ENCODE measurements at places on chromosomes 5 and 9.

GRCh38 chr9:14962193-14962882 lies 52.1 kb upstream of the FREM1 start:
- DNase-seq, result no peak

GRCh38 chr9:78021697-78022096 lies 9.9 kb downstream of the GNAQ start:
- DNase-seq, result peak; percentile 37

GRCh38 chr5:113331209-113331551 lies 103.6 kb downstream of the TSSK1B start:
- no peak for DNase-seq

- no peak for DNase-seq
Observed at GRCh38 chr5:65943771-65944170, 17.4 kb downstream of the ERBIN start.

- DNase-seq, result no peak
Observed at GRCh38 chr9:110141227-110141793, 66.6 kb downstream of the C9orf152 start.

GRCh38 chr9:3898461-3899218 lies 372.8 kb upstream of the RFX3 start:
- DNase-seq, result no peak

GRCh38 chr9:24625097-24625496 lies 79.4 kb upstream of the IZUMO3 start:
- DNase-seq, result no peak

GRCh38 chr5:1997640-1998347 lies 115.1 kb upstream of the IRX4 start:
- no peak for DNase-seq

DNA sequence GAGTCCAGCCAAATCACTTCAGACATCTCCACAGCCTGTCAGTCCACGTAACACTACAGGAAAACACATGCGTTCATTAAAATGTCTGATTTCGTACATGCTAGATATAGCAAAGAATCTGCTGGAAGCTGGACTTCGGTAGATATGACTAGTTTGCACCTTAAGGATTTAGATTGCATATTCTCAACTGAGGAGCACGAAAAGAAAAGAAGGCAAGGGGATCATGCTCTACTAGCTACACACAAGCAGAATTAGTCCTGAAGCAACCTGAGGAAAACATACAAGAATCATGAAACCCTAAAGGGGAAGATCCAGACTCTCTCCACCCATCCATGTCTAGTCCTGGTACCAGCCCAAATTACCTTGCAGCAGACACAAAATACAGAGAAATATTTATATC lies 36.1 kb upstream of the SSBP2 start:
- no peak for DNase-seq

DNA sequence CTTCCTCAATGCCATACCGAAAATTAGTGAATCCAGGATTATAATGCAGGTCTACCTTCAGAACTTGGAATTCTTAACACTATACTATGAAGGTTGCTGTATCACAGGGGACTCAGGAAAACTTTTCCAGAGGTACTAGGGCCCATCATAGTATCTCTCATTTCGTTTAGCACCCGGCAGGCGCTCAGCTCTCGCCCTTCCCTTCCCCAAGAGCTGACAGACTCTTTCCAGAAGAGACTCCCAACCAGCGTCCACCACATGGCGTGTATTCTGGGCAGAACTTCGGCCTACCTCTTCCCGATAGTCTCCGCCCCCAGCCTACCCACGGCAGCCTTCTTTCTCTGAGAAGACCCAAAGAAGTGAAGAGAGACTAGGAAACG lies 271 bp downstream of the NOL8 start:
- peak; percentile 58 for DNase-seq

DNA sequence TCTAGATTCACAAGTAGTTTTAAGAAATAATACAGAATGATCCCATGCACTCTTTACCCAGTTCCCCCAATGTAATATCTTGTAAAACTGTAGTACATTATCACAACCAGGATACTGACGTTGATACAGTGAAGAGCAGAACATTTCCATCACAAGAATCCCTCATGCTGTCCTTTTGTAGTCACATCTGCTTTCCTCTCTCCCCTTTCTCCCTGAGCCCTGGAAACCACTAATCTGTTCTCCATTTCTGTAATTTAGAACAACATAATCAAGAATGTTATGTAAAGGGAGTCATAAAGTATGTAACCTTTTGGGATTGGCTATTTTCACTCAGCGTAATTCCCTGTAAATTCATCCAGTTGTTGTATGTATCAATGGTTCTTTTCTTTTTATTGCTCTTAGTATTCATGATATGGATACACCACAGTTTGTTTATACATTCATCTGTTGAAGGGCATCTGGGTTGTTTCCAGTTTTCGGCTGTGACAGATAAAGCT lies 61.1 kb downstream of the ERCC6L2 start:
- DNase-seq, result no peak

DNA sequence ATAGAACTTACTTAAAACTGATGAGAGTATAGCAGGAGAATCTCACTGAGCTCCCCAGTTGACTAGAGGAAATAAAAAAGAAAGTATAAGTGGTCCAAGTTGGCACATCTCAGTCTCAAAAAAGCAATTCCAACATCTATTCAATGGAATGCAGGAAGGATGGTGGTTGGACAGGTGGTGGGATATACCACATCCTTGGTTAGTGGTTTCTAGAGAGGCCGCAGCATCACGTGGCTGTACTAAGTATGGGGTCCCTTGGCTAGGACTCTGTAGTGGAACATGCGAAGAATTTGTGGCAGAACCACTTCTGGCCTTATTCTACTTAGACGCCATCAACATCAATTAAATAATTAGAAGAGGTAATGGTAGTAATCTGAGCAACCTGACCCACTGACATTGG lies 232.4 kb downstream of the SAXO1 start:
- DNase-seq, result no peak

DNA sequence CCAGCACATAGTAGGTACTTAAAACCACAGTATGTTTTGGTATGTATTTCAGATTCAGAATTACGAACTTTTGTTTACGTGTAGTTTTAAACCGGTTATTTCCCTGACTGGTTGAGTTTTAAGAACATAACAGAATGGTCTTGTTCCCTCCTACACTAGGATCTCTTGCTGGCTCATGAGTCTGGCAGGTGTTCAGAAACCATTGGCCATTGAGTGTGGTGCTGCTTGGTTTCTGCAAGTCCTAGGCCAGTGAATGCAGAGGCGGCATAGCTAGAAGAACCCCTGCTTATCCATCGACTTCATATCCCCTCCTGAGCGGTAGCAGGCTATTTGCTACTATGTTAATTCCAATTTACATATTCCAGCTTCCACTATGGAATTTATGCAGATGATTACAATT lies 65.6 kb downstream of the GPR21 start:
- DNase-seq, result no peak

DNA sequence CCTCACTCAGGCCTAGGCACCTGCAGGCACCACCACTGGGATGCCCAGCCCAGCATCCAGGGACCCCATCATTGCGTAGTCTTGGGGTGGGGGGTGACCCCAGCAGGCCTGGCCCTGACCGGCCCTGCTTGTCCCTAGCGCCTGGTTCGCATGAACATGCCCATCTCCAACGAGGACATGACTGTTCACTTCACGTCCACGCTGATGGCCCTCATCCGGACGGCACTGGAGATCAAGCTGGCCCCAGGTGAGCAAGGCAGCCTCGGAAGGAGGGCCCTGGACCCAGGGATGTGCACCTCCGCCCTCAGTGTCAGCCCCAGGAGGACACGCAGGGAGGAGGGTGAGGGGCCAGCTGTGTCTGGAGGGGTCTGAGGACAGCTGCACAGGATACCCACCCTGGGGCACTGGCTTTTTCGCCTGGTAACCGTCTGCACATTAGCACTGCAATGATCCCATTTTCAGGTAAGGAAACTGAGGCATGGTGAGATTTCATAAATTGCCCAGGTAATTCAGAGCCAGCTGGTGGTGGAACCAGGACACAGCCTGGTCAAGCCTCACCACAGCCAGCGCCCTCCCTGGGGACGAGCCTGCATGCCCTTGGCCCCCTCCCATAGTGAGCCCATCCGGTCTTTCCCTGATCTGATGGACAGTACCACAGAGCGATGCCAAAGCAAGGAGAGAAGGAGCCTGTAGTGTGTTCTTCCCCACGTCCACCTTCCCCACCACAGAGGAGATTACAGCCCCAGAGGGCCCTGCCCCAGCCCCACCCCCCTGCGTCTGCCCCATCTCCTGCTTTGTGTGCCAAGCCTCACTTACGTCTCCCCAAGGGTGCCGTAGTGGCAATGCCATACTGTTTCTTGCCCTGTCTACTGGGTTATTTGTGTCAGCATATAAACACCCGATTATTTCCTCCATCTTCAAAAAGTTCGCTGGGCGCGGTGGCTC lies 228.3 kb downstream of the CACNA1B start:
- DNase-seq, result no peak

GRCh38 chr9:131721076-131721475 lies 18.8 kb downstream of the RAPGEF1 start:
- DNase-seq, result no peak

- DNase-seq, result no peak
Observed at GRCh38 chr9:68643901-68644809, 60.9 kb upstream of the PIP5K1B start.

DNA sequence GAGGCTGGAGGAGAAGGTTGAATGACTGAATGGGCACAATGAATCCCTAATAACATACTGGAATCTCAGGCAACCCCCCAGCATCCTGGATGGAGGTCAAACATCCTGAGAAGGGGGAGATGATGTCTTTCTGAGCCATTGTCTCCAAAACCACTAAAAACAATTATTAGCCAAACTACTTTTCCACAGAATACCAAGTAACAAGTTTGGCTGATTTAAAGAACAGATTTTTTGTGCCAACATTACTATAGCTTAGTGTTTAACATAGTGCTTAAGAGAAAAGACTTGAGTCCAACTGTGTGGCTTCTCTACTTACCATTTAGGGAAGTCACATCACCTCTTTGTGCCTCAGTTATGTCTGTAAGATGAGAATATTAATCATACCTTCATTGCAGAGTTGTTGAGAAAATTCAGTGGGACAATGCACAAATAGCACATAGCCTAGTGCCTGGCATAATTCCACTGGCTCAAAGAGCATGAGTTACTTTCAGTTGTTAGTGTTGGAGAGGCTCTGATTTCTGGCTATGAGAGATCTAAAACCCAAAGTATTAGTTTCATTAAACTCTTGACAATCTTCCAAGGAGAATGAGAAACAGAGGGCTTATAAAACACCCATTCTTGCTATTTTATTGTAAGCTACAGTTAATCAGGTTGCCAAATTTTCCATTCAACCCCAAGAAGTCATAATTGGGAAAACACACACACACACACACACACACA lies 111.3 kb upstream of the NR3C1 start:
- DNase-seq, result no peak

GRCh38 chr5:158634714-158635113 lies 465.0 kb downstream of the EBF1 start:
- no peak for DNase-seq

DNA sequence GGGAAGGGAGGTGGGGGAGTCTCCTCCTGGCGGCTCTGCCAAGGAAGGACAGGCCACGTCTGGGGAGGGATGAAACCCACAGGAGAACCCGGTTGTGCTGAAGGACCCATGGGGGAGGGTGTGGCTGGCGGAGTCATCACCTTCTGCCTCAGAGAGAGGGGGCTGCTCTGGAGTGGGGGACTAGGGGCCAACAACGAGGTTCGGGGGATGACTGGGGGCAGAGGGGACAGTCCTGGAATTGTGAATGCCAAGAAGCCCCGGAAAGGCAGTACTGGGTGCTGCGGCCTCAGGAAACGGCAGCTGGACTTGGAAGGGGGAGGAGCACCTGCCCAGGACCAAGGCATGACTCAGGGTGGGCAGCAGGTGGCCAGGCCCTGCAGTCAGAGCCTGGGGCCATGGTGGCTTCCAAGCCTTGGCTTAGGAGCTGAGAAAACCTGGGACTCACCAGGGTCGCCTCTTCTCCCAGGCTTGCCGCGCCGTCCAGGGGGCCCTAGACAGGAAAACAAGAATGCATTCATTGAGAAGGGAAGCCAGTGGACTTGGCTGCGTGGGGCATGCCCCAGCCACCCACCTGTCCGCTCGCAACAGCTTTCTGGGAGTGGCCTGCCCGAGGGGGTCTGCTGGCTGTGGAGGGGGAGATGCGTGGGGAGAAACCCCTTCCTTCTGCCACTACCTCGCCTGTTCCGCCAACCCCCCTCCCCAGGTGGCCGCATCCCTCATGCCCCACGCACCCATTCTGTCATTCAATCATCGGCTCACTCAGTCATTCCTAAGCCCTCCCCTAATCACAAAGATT lies 74.0 kb upstream of the PHYKPL start:
- DNase-seq, result no peak

GRCh38 chr9:136339173-136339957 lies 12.0 kb downstream of the GPSM1 start:
- DNase-seq, result peak; percentile 83

GRCh38 chr5:128487041-128487440 lies 51.0 kb downstream of the FBN2 start:
- DNase-seq, result no peak

GRCh38 chr5:40223884-40224402 lies 455.8 kb upstream of the PTGER4 start:
- no peak for DNase-seq

GRCh38 chr9:1217076-1217475 lies 166.9 kb downstream of the DMRT2 start:
- DNase-seq, result no peak

GRCh38 chr9:98484162-98484561 lies 224.6 kb downstream of the GABBR2 start:
- no peak for DNase-seq

DNA sequence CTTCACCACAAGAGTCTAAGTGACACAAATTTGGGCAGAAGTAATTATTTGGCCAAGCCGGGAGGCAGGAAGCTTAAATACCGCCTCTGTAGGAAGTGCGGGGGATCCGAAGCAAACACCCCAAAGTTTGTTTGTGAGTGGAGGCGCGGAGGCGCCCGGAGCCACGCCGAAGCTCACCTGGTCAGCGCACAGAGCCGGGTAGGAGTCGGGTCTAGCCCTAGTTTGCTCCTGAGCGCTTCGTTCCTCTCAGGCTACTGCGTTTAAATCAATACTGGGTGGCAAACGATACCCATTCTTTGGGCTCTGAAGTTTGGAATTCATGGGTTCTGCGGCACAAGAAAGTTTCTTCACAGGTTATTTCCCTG lies 855 bp downstream of the MCC start:
- peak; percentile 7 for DNase-seq

DNA sequence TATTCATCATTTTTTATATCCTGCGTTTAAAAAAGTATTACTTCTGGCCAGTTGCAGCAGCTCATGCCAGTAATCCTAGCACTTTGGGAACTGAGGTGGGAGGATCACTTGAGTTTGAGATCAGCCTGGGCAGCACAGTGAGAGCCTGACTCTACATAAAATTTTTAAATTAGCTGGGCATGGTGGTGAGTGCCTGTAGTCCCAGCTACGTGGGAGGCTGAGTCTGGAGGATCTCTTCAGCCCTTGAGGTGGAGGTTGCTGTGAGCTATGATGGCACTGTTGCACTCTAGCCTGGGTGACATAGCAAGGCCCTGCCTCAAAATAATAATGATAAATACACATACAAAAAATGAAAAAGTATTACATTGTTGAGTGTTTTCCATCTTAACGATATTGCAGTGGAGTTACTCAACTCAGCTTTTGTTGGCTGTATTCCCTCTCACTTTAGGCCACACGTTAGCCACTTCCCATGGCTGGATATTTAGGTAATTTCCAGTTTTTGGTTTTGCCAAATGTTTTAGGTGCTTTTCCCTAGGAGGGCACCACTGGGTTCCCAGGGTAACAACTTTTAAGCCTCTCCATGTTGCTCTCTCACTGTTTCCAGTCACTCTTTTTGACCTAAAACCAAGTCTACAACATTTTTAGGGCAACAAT lies 20.6 kb downstream of the SHB start:
- no peak for DNase-seq

Data from endothelial cell (in vitro differentiated cells).